ENCODE measurements at places on chromosomes 11 and 22.
A peak's percentile ranks its signal among the peaks of the same experiment; 100 is the strongest.

DNA sequence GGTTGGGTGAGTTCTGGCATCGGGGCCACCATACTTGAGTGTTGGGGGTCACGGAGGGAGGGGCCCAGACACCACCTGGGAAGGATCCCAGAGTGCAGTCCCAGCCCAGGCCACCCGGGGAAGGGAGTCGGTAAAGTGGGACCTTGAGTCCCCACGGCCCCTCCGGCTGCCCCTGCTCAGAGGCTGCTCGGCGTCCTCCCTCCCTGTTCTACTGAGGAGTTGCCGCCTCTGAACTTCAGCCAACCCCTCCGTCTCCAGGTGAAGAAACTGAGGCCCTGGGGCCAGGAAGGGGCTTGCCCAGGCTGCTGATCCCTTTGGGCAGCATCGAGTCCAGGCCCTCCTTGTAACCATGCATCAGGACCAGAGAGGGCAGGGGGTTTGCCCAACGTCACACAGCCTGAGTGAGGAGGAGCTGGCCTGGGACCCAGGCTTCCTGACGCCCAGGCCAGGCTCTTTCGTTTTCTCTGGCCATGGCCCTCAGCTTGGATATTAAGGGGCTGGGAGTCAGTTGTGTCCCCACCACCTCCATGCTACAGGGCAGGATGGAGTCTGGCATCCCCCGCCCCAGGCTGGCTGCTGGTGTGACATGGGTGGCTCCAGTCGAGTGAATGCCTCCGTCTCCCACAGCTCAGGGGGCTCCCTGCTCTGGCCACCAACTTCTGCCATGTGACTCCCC lies 1.3 kb downstream of the PARVG start:
- DNase-seq = no peak

- no peak for DNase-seq
These were observed 53.9 kb downstream of the TRAF6 start for GRCh38 chr11:36456156-36456555.

DNA sequence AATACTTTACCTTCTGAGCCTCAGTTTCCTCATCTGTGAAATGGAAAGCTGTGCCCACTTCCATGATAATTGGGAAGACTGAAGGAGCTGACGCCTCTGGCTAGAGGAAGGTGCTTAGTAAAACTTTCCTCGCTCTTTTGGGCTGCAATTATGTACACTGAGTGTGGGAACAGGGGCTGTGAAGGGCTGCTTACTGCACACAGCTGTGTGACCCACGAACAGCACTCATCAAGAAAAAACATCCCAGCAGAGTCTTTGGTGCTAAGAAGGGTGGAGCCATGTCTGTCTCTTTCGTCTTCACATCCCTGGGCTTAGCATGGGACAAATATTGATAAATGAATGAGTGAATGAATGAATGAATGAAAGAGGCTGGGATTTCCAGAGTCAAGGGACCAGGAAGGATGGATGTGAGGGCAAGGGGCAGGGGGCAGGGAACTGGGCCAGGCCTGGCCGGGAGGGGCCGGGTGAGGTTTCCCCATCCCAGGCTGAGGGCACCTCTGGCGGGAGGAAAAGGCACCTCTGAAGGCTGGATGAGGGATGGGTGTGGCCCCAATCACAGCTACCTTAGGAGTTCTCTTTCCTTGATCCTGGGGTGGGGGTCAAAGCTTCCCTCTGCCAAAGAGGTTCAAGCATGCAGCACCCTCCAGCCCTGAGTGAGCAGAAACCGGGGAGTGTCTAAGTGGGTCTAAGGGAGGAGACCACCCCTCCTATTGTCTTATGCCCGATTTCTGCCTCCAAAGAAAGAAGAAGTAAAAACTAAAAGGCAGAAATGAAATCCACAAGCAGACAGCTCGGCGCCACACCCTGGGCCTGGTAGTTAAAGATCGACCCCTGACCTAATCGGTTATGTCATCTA lies 9.2 kb upstream of the CD5 start:
- no peak for DNase-seq

GRCh38 chr11:70378506-70379134 lies 19.7 kb upstream of the CTTN start:
- DNase-seq = no peak

GRCh38 chr11:4065086-4065485 lies 29.5 kb upstream of the RRM1 start:
- no peak for DNase-seq

DNA sequence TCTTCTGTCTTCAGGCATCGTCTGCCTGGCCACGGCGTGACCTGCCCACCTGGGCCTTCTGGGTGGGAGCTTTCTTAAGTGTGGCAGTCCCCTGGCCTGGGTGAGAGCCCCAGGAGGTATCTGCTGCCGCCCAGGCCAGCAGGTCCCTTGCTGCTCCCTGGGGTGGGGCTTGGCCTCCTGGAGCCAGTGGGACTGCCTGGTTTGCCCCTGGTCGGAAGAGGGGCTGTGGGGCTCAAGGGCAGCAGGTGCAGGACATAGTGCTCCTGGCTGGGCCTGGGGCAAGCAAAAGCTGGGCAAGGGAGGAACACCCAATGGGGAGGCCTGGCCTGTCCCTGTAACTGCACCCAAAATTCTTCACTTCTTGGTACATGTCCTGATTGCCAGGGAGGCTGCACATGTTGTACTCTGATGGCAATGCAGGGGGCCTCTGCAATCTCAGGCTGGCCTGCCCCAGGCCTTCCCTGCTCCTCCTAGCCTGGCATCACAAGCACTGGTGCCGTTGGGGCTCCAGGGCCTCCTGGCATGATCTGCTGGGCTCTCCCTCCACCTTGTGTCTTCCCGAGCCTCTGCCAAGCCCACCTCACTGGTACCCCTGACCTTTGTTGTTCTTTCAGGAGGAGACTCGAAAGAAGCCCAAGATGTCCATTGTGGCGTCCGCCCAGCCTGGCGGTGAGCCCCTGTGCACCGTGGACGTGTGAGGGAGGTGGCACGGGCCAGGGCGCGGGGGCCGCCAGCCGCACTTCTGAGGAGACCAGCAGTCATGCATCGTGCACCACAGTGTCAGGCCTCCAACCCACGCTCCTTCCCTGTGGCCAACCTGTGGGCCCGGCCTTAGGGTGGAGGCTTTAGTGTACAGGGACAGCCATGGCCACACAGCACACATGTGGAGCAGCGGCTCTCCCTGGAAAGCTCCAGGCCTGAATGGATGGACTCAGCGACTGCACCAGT lies 6.2 kb upstream of the RANBP1 start:
- DNase-seq = no peak

DNA sequence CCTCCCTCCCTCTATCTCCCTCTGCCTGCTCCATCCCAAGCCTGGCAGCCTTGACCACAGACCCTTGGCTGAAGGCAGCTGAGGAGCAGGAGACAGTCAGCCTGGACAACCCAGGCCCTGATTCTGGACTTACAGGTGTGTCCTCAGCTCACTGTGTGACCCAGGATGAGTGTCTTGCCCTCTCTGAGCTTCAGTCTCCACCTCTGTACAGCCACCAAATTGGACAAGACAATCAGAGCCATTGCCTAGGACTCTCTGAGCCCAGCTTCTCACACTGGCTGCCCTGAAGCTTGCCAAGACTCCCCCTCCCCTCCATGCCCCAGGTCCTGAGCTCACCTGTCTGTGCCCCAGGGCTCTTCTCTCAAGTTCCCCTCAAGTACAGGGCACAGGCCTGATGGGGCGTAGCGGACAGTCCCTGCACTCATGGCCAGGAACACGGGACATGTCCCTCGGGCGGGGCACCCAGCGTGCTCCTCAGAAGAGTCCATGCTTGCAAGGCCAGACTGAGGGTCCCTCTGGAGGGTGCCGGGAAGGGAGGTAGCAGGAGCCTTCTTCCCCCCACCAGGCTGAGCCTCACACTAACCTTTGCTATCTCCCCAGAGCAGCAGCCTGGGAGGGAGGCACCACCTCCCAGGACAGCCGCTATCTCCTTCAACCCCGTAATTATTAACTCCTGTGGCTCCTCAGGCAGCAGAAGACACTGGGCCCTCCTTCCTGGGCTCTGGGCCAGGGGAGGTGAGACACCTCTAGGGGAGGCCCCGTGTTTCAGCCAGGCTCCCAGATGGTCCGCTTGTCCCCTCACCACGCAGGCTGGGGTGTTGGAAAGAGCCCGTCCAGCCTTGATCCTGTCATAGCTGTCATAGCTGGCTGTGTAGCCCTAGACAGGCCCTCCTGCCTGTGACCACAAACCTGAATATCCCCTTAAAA lies 2.6 kb upstream of the RAB3IL1 start:
- no peak for DNase-seq

GRCh38 chr11:75851203-75851602 lies 36.2 kb downstream of the UVRAG start:
- no peak for DNase-seq

DNA sequence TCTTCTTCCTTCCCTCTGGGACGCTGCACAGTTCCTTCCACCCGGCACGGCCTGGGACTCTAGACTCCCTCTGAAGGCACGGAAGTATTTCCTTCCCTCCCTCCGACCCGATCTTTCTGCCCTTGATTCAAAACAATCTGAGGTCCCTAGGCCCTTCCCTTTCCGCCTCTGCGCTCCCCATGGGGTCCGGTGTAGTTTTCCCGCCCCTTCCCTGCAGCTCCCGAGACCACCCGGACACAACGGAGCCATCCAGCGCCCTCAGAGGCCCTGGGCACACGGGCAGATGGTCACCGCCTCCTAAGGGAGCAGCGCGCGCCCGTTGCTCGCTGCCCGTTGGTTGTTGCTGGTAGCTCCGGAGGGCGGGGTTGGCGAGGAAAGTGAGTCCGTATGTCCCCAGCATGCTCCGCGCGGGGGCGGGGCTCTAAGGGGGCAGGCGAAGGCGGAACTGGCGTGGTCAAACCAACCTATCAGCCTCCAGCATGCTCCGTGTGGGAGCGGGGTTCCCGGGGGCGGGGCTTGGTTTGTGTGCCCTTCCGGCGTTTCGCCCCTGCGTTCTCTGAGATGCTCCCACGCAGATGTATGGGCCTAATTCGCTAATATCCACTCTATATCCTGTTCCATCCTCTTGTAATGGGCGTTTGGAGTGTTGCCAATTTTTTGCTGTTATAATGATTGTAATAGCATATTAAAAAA lies 19.6 kb downstream of the MIF start:
- DNase-seq = peak; percentile 99

All from activated gamma-delta T cell treated with Interleukin-2 at 50 U/mL for 16 hours (primary cell).